ENCODE measurements at places on chromosomes 11 and 22.

- no peak overlapping the region for H3K27ac ChIP-seq
- no peak overlapping the region for H3K4me3 ChIP-seq
- H3K4me1 ChIP-seq, result peaks cover 3% of the 10 kb centered on the region
- H3K27me3 ChIP-seq, result no peaks in the 10 kb centered on the region
- no peak for DNase-seq
- peaks cover 8% of the 10 kb centered on the region for H3K36me3 ChIP-seq
Observed at GRCh38 chr11:111792314-111792713, 26.1 kb upstream of the PPP2R1B start.

- no peak overlapping the region for H3K4me3 ChIP-seq
- no peak overlapping the region for H3K27ac ChIP-seq
- DNase-seq, result no peak
- no peaks in the 10 kb centered on the region for H3K36me3 ChIP-seq
- no peaks in the 10 kb centered on the region for H3K27me3 ChIP-seq
Observed at GRCh38 chr11:28822576-28822975, 714.4 kb downstream of the METTL15 start.

DNA sequence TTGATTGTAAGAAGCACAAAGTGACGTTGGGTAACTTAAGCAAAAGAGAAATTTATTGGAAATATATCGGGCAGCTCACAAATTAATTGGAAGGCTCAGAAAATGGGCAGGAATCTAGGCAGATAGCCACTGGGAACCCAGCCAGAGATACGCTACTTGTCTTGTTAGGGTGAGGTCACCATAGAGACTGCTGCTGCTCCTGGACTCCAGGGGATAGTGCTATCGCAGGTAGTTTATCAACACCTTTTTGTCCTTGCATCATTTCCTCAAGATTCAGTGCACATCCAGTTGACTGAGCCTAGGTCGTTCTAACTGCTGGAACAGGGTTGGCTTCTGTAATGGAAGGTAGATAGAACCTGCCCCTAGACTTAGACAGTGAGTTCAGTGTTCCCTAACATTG, 19.6 kb downstream of the AMOTL1 start:
- DNase-seq, result no peak
- H3K4me1 ChIP-seq, result peaks cover 15% of the 10 kb centered on the region
- no peak overlapping the region for H3K4me3 ChIP-seq
- no peaks in the 10 kb centered on the region for H3K36me3 ChIP-seq
- H3K27ac ChIP-seq, result no peak overlapping the region
- H3K27me3 ChIP-seq, result no peaks in the 10 kb centered on the region

- H3K36me3 ChIP-seq, result no peaks in the 10 kb centered on the region
- no peak overlapping the region for H3K27ac ChIP-seq
- DNase-seq, result no peak
- H3K4me1 ChIP-seq, result no peaks in the 10 kb centered on the region
- H3K4me3 ChIP-seq, result no peak overlapping the region
Observed at GRCh38 chr11:111206472-111206871, 39.1 kb upstream of the POU2AF2 start.

DNA sequence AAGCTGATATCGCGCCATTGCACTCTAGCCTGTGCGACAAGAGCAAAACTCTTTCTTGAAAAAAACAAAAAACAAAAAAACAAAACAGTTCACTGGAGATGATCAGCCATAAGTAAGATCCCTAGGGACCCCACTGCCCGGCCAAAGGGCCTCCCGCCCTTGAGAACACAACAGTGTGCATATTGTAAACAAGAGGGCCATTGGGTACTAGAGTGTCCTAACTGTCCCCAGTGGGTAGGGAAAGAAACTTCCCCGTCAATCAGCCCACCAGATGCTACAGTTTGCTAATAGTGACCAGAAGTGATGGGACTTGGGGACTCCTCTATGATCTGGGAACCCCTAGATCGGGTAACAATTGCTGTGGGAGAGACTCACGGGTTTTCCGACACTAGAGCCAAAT, 3.7 kb upstream of the ACY3 start:
- DNase-seq, result no peak
- no peaks in the 10 kb centered on the region for H3K36me3 ChIP-seq
- peaks cover 18% of the 10 kb centered on the region for H3K27me3 ChIP-seq
- H3K4me3 ChIP-seq, result no peak overlapping the region
- no peak overlapping the region for H3K27ac ChIP-seq

DNA sequence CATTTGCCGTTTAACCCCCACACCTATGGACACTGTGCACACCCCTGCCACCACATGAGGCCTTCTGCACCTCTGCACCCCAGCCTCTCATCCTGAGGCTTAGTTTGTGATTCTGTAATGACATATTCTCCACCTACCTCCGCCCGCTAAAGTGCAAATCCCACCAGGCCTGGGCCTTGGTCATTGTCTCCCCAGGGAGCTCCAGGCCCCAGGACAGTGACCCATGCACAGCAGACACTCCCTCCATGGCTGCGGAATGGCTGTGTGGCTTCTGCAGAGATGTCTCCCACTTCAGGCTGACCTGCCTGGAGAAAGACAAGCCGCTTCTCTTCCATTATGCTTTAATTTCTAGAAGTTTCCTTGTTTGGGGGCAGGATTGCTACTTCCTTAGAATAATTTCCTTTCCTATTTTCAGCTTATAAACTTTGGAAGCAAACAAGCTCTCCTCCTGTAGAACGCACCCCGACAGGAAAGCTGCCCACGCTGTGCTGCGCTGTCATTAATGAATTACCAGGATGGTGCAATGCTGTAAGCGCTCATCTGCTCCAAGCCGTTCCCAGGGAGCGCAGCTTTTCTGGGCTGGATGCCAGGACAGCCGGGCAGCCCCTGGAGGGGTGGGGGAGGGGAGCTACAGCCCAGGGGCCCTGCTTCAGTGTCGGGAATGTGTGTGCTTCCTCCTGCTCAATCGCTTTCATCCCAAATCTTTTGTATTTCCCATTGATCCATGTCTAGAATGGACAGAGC, 618.0 kb downstream of the BRD1 start:
- H3K4me3 ChIP-seq, result no peak overlapping the region
- no peaks in the 10 kb centered on the region for H3K27me3 ChIP-seq
- no peaks in the 10 kb centered on the region for H3K4me1 ChIP-seq
- DNase-seq, result no peak

DNA sequence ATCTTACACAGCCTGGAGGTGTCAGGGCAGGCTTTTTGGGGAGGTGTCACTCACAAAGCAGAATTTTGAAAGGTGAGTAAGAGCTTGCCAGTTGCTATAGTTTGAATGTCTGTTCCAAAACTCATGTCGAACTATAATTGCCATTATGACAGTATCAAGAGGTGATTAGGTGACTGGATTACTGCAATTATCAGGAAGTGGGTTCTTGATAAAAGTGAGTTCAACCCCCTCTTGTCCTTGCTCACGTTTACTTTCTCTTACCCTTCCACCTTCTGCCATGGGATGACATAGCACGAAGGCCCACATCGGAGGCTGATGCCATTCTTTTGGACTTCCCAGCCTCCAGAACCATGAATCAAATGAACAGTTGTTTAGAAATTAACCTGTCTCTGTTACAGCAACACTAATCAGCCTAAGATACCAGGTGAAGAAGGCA, 4.7 kb upstream of the C11orf86 start:
- DNase-seq, result no peak
- peak overlapping the region; percentile 49 for H3K4me3 ChIP-seq
- peaks cover 8% of the 10 kb centered on the region for H3K4me1 ChIP-seq
- H3K27ac ChIP-seq, result peak overlapping the region; percentile 79
- no peaks in the 10 kb centered on the region for H3K36me3 ChIP-seq

GRCh38 chr11:75498556-75499255, 27.0 kb downstream of the GDPD5 start:
- DNase-seq, result no peak
- peaks cover 18% of the 10 kb centered on the region for H3K4me1 ChIP-seq
- no peak overlapping the region for H3K27ac ChIP-seq

- no peak overlapping the region for H3K4me3 ChIP-seq
- H3K27me3 ChIP-seq, result peaks cover 10% of the 10 kb centered on the region
- H3K36me3 ChIP-seq, result no peaks in the 10 kb centered on the region
Observed at GRCh38 chr22:38345782-38346181, 28.5 kb upstream of the CSNK1E start.

DNA sequence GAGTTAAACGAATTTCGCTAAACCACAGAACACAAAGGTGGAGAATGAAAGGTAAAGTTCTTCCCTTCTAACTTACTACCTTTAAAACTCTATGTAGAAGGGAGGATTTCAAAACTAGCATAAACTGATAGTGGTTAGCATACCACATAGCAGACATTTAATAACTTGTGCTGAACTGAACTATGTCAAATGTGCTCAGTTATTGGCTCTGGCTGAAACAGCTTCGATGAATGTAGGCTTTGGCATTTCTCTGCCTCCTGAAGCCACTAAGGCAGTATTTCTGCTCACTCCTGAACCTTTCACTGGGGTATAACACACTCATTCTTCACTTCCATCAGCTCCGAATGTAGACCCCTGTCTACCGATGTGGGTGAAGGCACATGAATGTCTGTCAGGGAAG, 1188.1 kb downstream of the LRRC4C start:
- DNase-seq, result no peak
- H3K27ac ChIP-seq, result no peak overlapping the region
- no peaks in the 10 kb centered on the region for H3K27me3 ChIP-seq
- no peaks in the 10 kb centered on the region for H3K4me1 ChIP-seq
- no peak overlapping the region for H3K4me3 ChIP-seq

DNA sequence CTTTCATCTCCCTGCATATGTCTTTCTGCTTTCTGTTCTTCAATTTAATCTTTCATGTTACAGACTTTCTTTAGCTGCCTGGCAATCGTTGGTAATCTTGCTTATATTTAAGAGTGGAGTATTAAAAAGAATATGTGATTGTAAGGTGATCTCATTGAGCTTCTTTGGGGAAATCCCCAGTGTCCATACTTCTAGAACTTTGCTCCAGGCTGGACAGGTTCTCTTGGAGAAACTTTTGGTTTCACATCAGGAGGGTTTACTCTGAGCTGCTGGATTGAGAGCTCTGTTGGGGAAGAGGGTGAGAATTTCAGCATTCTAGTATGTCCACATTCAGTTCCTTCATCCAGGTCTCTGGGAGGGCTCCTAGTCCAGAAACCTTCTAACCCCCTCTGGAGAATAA, 16.1 kb downstream of the LRRC75B start:
- H3K27me3 ChIP-seq, result no peaks in the 10 kb centered on the region
- H3K36me3 ChIP-seq, result peaks cover 56% of the 10 kb centered on the region
- no peak overlapping the region for H3K4me3 ChIP-seq
- H3K4me1 ChIP-seq, result peaks cover 2% of the 10 kb centered on the region
- DNase-seq, result no peak
- H3K27ac ChIP-seq, result no peak overlapping the region

DNA sequence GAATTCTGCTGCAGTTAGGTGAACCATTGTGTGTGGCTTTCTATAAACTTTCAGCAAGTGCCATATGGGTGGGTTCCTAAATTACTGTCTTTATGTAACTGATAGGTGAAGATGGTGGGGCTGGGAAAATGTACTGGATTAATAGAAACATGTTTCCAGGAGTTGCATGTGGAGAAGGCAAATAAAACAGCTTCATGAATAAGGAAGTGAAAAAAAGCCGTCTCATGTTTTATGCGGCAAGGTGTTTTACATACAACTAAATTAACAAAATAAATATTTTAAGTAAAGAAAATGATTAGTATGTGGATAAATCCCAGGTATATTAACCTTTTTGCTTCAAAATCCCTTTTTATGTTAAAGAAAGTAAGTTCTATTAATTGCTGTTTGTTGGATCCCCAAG, 67.2 kb downstream of the EXT2 start:
- no peak overlapping the region for H3K4me3 ChIP-seq
- no peaks in the 10 kb centered on the region for H3K27me3 ChIP-seq
- DNase-seq, result no peak
- H3K4me1 ChIP-seq, result no peaks in the 10 kb centered on the region

DNA sequence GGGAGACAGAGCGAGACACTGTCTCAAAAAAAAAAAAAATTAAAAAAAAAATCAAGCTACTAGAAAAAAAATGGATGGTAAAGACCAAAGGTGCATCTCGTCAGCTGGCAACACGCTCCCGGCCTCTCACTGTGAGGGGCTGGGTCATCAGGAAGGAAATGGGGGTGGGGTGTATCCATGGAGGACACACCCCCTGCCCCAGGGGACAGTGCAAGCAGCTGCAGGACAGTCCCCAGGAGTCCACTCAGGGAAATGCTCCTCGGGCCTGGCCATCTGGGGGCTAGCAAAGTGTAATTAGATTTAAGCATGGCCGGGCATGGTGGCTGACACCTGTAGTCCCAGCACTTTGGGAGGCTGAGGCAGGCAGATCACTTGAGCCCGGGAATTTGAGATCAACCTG, 23.1 kb downstream of the TTLL1 start:
- no peak overlapping the region for H3K27ac ChIP-seq
- H3K4me1 ChIP-seq, result peaks cover 13% of the 10 kb centered on the region
- H3K36me3 ChIP-seq, result peaks cover 38% of the 10 kb centered on the region
- no peaks in the 10 kb centered on the region for H3K27me3 ChIP-seq
- DNase-seq, result no peak
- no peak overlapping the region for H3K4me3 ChIP-seq

DNA sequence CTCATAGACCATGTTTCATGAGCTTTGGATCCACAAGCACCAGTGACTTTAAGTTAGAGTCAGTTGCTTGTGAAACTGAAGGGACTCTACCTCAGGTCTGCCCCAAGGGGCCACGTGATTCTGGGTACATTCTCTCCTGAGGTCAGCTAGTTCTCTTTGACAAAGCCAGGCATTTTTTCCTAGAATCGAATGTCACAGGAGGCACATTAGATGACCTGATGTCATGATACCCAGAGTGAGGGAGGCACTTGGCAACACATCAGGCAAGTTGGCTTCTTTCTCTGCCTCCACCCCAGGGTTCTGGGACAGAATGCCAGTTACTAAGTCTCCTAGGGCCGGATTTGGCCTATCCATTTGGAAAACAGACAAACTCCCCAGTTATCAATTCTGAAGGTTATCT, 93.0 kb downstream of the APIP start:
- no peak for DNase-seq
- H3K27me3 ChIP-seq, result no peaks in the 10 kb centered on the region
- H3K27ac ChIP-seq, result no peak overlapping the region

- H3K4me1 ChIP-seq, result no peaks in the 10 kb centered on the region
- H3K4me3 ChIP-seq, result no peak overlapping the region
- no peaks in the 10 kb centered on the region for H3K27me3 ChIP-seq
- no peak overlapping the region for H3K27ac ChIP-seq
Observed at GRCh38 chr11:7381937-7382336, 103.4 kb upstream of the OLFML1 start.

DNA sequence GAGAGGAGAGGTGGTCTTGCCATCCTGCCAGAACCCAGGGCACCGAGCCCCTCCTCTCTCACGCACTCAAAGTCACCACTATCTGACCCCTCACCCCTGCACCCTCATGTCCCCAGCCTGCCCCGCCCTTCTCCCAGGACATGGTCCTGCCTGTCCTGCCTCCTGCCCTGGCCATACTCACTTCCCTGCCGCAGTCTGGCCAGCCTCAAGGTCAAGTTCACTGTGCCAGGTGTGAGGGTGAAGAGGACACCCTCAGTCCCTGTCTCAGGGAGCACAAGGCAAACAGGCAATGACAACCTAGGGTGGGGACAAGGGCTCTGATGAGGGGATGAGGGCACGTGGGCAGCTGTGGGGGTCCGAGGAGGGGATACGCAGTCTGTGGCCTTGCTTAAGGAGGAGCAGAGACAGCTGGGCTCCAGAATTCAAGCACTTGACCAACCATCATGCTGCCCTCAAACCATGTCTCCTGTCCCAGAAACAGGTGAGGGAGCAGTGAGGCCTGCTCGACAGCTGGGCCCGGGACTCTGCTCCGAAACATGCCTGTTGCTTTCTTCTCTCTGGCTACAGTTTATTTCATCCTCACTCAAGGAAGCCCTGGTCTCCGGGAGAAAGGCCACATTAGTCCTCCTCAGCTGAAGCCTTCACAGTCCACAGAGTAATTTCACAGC, 36.6 kb downstream of the PDGFB start:
- no peak overlapping the region for H3K4me3 ChIP-seq
- H3K27me3 ChIP-seq, result no peaks in the 10 kb centered on the region
- no peak overlapping the region for H3K27ac ChIP-seq
- peaks cover 47% of the 10 kb centered on the region for H3K4me1 ChIP-seq

Data from mesenchymal stem cell (in vitro differentiated cells and primary cell).